ENCODE measurements at places on chromosomes 6 and 20. TPM values are rescaled to one million over a fixed set of nuclear protein-coding genes. Genes with fewer than 3 reads are reported as not detected.

GRCh38 chr6:163128324-163128723 is 286.2 kb upstream of the QKI start:
- H3K4me3 ChIP-seq: no peak overlapping the region
- no peaks in the 10 kb centered on the region for H3K4me1 ChIP-seq
- DNase-seq: no peak
- no peaks in the 10 kb centered on the region for H3K27me3 ChIP-seq
- H3K27ac ChIP-seq: no peak overlapping the region

DNA sequence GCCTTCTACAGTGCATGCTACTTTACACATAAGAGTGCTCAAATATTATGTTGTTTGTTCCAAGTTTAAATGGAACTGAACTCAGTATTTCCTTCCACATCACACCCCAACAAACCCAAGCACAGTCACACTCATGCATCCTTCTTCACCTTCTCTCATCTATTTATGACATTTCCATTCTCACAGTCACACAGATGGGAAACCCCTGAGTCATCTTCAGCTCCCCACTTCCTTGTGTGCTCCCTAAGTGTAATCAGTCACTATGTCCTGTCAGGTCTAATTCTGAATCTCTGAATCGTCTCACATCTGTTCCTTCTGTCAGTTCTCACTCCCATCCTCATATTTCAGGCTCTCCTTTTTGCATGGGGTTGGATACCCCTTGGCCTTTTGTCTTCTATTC is 96.0 kb downstream of the RIMS1 start:
- H3K27me3 ChIP-seq: no peaks in the 10 kb centered on the region
- H3K27ac ChIP-seq: no peak overlapping the region
- no peaks in the 10 kb centered on the region for H3K36me3 ChIP-seq
- H3K4me3 ChIP-seq: no peak overlapping the region
- no peak for DNase-seq
- H3K4me1 ChIP-seq: no peaks in the 10 kb centered on the region

DNA sequence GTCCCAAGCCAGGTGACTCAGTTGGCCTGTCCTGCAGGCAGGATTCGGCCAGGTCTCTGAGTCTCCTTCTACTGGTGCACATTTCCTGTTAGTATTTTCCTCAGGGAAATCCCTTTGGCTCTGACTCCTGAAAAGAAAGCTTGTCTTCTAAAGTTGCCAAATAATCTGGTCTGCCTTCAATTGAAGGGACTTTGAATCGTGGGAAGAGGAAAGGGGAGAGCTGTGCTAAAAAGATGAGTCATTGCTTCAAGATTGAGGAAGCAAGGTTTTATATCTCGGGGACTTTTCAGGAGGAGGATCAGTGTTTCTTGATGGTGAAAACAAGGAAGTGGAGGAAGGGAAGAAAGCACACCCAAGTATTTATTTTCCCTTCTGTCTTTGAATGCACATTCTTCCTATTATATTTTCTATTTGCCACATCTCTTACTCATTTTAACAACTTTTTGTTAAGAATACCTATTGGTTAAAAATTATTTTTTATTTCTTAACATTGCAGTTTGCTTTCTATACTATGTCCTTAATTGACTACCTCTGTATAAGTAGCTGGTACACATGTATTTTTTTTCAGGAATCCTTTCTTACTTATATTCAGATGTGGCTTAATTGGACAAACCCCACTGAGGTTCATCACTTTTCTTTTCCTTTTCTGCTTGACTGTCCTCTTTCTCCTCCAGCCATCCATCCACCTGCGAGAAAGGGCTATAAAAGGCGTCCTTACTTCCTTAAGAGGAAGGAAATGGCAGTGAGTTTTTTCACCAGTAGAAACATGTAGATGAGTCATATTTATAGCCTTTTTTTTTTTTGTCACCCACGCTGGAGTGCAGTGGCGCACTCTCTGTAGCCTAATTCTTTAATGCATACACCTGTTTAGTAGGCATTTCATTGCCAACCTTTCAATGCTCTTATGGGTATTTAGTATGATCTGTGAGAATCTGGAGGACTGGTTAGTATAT is 15.0 kb upstream of the IFNGR1 start:
- H3K4me3 ChIP-seq: no peak overlapping the region
- peaks cover 59% of the 10 kb centered on the region for H3K4me1 ChIP-seq
- H3K27me3 ChIP-seq: no peaks in the 10 kb centered on the region
- H3K36me3 ChIP-seq: no peaks in the 10 kb centered on the region
- no peak for DNase-seq

DNA sequence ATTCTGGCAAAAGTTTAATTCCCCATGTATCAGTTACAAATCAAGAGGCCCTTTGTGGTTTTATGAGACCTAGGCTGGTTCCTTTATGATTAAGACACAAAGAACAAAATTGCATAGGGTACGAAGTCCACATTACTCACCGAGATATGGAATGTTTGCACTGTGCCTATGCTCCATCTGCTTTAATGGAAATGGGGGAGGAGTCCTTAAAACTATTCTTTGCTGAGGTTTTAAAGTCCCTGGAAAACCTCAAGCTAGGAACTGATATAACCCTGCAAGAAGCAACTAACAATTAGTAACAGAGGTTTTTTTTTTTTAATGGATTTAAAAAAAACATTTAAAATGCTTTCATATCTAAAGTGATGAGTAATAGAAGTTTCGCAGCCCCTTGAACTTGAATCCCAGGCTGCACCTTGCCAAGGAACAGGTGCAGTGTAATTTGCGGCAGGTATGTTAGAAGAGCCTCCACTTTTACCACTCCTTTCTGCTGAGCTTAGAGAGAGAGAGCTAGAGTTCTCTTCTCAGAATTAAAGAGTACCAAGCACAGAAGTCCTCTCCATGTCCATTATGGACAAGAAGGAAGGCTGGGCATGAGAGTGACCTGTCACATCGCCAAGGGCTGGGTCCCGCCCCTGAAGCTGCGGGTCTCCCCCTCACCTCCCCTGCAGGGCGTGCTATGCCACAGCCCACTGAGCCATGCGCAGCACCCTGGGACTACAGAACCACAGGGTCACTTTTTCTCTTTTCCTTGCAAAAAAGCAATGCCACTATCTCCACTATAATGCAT is 2.3 kb downstream of the SERPINB1 start:
- H3K27me3 ChIP-seq: no peaks in the 10 kb centered on the region
- peak overlapping the region; percentile 98 for H3K27ac ChIP-seq
- H3K36me3 ChIP-seq: peaks cover 4% of the 10 kb centered on the region
- no peak for DNase-seq

DNA sequence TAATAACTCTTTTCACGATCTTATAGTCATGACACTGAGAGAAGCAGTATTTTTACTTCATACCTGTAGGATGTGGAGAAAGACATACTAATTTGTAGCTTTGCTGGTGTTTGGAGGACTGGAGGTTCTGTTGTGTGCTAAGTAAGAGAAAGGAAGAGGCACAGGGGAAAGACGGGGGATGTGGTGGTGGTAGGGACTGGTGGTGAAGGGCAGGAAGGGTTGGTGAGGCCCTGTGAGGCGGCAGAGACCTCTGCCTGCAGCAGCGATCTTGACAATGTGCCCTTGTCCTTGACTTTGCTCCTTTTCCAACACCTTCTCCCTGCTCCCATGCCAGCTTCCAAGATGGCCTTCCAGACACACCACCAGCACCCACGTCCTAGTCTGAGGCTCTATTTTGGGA is 32.6 kb upstream of the MPC1 start:
- H3K4me1 ChIP-seq: no peaks in the 10 kb centered on the region
- H3K27me3 ChIP-seq: no peaks in the 10 kb centered on the region
- no peaks in the 10 kb centered on the region for H3K36me3 ChIP-seq

The FAM184A gene
- total RNA-seq: 0.83 TPM

The ANKRD66 gene
- total RNA-seq: not detected

Measured in esophagus squamous epithelium (tissue), 5 donors.